ENCODE measurements at places on chromosomes 1 and 21. TPM values are rescaled to one million over a fixed set of nuclear protein-coding genes. Genes with fewer than 3 reads are reported as not detected.
A peak's percentile ranks its signal among the peaks of the same experiment; 100 is the strongest.

DNA sequence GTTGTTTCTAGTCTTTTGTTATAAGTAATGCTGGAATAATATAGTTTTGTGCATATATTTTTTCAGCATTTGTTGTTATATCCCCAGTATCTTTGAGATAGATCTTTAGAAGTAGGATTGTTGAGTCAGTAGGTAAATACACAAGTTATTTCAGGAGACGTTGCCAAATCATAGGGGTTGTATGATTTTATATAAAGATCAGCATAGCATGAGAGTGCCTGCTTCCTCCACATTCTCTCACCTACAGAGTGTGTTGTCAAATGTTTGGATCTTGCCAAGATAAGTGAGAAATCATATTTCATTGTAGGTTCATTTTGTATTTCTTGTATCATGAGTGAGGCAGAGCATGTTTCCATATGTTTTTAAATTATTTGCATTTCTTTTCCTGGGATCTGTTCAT is 24.6 kb downstream of the MIA3 start:
- no peak for DNase-seq

GBP3 gene
- total RNA-seq, result 2.3 TPM

DNA sequence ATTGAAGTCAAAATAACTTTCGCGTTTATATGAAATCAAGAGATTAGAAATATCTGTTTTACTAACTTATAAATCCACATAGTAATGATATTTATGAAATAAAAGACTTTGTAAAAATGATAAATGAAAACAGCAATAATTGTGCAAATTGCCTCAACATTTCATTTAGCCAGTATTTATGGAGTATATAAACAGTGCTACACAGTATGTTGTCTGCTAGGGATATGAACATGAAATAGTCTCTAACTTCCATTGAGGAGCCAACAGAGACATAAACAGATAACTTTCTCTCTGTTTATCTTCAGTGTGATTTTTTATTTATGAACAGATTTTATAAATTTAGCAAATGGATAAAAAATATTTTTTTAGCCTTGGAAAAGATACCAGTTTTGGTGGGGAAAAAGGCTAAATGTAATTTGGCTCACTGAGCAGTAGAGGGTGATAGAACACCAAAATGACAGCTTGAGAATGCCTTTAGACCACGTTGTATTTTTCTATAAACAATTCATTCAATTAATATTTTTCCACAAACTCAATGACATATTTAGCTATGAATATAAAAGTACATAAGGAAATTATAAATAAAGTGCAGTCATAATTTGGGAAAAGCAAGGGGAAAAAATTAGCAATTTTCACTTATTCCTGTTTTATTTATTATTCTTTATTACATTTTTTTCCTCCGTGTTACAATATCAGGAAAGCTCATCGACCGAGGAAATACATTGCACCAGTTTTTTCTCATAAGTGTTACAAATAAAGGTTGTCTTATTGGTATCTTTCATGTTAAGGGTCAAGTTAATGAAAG is 47.5 kb upstream of the EEIG2 start:
- DNase-seq, result peak; percentile 54

- DNase-seq, result peak; percentile 3
Measured at GRCh38 chr1:199756066-199756465, 271.4 kb upstream of the NR5A2 start.

TAS1R1 gene
- 2.7 TPM for total RNA-seq

- no peak for DNase-seq
Measured at GRCh38 chr21:27806281-27806680, 839.4 kb upstream of the ADAMTS5 start.

All from muscle of leg (tissue), 16 donors.